ENCODE measurements at places on chromosomes 2 and 18.

DNA sequence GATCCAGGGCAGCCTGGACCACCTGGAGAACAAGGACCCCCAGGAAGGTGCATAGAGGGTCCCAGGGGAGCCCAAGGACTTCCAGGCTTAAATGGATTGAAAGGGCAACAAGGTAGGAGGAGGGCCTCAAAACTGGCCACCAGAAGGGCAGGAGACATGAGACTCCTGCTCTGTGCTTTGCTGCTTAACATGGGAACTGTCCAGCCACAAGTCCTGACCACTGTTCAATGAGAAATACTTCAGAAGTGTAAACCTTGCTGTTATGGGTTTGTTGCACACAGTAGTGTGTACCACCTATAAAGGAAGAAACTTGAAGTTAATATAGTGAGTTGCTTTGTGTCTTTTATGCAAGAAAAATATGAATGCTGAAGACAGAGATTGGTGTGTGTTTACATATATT, 44.2 kb upstream of the MFF start:
- no peak for DNase-seq

DNA sequence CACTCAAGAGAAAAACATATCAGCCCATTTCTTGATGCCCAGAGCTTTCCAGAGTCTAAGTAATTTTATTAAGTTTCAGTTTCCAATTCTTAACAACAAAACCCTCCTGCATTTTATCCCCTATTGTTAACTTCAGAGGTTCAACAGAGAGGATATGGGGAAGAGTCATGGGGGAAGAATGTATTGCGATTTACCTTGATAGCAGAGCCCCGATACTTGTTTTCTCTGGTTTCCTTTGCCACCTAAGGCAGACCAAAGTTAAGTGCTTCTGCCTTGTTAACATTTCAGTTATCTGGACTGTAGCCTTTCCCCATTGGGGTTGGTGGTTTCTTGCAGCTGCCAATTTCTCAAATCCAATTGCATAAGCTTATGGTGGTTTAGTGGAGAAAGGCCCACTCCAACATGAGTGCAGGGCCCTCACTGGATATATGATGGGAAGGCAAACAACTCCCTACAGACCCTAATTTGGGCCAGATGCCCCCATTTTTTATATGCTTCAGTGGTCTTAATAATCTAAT, 82.0 kb upstream of the ITGB6 start:
- no peak for DNase-seq

DNA sequence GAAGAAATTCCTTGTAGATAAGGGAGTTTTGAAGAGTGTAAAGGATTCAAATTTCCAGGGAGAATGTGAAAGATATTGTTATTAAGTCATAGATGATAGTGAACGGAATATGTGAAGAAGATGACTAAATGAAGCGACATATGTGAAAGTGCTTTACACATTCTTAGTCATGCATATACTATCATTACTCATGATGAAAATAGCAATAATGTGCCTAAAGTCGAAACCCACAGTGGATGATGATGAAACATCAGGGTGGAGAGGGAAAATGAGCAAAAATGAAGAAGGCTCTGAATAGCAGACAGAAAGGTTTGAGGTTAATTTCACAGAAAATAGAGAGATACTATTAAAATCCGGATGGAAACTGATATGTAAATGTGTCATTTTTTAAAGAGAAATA, 1237.1 kb downstream of the LRP1B start:
- no peak for DNase-seq

- no peak for DNase-seq
Observed at GRCh38 chr2:182821182-182821581, 45.3 kb downstream of the FRZB start.

- no peak for DNase-seq
Observed at GRCh38 chr2:164847981-164848741, 6.5 kb upstream of the COBLL1 start.

GRCh38 chr2:71786291-71787107, 333.1 kb downstream of the DYSF start:
- DNase-seq: no peak

DNA sequence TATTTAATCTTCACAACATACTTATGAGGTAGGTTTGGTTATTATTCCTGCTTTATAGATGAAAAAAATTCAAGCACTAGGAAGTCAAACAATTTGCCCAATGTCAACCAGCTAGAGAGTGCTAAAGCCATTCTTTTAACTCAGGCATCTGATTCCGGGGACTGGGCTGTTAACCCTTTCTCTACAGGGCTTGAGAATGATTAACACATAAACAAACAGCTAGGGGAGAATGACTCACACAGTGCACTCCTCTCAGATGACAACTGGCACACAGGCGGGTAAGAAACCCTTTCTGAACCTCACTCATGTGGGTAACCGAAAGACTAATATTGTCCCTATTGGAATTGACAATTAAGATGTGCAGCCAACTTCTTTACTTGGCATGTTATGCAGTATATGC, 86.3 kb upstream of the FSHR start:
- DNase-seq: no peak

DNA sequence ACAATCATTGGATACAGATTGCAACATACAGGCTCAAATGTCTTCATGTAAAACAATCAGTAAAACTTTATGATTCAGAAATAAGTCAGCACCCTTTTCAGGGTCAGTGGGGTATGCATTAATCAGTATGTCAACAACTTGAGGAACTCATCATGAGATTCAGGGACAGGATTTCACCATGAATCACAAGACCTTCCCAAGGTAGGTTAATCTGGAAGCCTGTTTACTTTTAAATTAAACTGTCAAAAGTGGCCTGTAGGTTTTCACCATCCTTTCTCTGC, 104.8 kb downstream of the SP100 start:
- DNase-seq: no peak

GRCh38 chr2:4930704-4931103, 761.5 kb upstream of the SOX11 start:
- no peak for DNase-seq

DNA sequence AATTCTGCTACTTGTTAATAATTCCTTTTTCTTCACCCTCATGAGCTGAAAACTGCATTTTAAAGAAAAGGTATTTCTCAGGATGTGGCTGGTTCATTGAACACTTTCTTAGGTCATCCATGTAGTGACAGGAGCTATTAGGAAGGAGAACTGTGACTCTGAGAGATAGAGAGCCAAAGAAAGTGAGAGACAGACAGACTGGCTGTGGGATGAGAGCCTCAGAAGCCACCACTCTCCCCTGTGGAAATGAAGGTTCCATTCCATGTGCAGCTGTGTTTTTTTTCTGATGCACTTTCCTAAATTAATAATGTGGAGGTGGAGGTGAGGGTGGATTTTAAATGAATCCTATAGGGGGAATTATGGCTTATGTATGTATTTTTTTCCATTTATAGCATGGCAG, 113.3 kb downstream of the FAM210A start:
- no peak for DNase-seq

- DNase-seq: no peak
Observed at GRCh38 chr2:75707901-75708300, 2.8 kb downstream of the GCFC2 start.

DNA sequence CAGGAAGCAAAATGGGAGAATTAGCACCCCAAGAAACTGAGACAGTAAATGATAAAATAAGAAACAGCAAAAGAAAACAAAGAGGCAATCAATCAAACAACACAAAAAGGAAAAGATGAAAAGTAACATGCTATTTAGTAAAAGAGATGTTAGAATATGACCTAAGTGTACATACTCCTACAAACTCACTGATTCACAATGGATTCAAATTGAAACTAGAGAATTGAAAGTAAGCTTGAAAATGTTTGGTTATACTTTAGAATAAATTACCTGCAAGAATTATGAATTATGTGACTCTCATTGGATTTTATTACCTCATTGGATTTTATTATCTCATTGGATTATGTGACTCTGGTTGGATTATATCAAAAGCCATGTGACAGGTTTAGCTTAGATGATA, 22.8 kb upstream of the CCNYL1 start:
- DNase-seq: no peak

DNA sequence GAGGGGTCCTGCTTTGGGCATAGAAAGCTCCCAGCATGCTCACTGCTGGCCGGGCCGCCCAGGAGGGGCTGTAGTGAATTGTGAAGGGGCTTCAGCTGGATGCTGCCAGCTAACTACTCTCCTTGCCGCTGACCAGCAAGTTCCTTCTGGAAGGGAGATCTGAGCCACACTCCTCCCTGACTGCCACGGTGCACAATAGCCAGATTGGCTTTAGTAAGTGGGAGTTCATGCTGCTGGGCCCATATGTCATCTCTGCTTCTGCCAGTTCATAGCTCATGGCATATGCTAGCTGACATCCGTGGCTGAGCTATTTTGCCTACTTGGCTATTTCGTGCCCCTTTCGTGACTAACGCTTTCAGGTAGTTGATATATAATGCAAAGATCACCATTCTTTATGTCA, 51.6 kb upstream of the ROCK2 start:
- no peak for DNase-seq

- DNase-seq: no peak
Observed at GRCh38 chr2:205988274-205988673, 97.7 kb downstream of the INO80D start.

DNA sequence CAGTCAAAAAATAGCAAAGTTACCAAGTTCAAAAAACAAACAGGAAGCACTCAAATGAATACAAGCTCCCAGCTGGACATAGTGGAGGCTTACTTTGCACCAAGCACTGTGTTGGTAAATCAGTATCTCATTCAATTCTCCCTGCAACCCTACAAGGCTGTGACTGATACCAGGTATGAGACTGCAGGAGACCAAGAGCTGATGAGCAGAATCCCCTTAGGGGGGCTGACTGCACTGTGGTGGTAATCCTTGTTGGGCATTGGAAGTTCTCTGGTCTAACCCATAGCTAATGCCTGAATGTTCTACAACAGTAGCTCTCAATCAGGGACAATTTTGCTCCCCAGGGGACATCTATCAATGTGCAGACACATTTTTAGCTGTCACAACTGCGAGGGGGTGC, 26.0 kb downstream of the CDH2 start:
- DNase-seq: no peak

DNA sequence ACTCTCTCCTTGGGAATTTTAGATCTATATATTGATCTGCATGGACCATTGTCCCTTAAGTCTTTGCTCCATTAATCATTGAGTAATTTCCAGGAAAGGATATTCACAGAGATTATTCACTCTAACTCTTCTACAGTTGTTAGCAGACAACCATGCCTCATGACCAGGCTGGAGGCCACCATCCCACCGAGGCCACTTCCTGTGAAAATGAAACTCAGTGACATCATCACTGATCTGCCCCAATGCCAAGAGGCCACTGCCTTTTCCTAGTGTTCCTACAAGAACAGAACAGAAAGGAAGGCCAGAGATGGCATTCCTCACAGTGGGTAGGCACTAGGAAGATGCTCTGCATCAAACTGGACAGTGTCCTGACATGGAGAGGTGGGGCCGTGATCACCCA, 161.3 kb downstream of the DTNA start:
- no peak for DNase-seq

GRCh38 chr2:167331636-167332232, 443.5 kb downstream of the XIRP2 start:
- no peak for DNase-seq

DNA sequence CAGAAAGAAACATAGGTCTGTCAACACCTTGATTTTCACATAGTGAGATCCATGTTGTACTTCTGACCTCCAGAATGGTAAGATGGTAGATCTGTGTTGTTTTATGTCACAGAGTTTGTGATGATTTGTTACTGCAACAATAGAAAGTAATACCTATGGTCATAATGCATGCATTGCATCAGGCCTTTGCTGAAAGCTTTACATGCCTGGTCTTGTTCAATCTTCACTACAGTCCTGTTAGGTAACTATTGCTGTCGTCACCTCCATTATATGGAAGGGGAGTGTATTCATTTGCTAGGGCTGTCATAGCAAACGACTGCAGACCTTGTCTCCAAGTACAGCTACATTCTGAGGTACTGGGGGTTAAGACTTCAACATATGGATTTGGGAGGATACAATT, 243.5 kb downstream of the ANAPC1 start:
- no peak for DNase-seq

GRCh38 chr2:20015482-20016083, 3.1 kb upstream of the MATN3 start:
- DNase-seq: no peak

DNA sequence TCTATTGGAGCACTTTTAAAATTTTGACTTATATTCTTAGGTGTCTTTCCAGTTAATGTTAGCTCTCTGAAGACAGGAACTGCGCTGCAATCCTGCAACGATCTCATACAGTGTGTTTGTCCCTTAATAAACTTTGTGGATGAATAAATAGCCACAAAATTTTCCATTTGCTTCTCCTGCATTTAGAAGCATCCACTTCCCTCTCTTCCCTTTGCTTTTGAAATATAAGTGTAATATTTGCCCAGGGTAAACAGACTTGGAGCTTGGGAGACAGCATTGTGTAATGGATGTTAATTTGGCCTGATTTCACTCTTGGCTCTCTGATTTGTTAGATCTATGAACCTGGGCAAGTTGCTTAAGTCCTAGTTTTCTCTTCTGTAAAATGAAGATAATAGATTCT, 58.2 kb upstream of the CD28 start:
- DNase-seq: no peak

- DNase-seq: no peak
Observed at GRCh38 chr2:74239346-74239745, 40.9 kb downstream of the MTHFD2 start.

DNA sequence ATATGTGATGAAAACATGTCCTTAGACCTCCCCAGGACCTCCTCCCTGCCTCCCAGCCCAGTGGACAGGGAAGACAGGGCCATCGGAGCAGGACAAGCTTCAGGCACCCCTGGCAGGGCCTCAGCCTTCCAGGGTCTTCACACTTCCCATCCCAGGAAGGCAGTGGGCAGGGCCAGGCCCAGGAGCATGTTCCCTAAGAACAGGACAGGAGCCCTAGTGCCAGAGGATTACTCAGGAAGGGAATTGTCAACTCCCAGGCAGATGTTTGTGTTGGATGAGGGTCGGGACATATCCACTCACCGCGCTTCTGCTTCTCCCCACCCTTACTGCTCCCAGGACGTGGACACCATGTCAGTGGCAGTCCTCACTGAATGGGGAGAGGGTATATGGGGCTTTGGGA, 138.9 kb downstream of the TNS1 start:
- DNase-seq: no peak

- DNase-seq: no peak
Observed at GRCh38 chr18:68484241-68484640, 230.7 kb downstream of the TMX3 start.

- no peak for DNase-seq
Observed at GRCh38 chr18:22250026-22250425, 80.6 kb downstream of the GATA6 start.

GRCh38 chr2:11967946-11968465, 221.6 kb downstream of the LPIN1 start:
- no peak for DNase-seq

GRCh38 chr2:8593243-8593642, 88.6 kb upstream of the ID2 start:
- no peak for DNase-seq

DNA sequence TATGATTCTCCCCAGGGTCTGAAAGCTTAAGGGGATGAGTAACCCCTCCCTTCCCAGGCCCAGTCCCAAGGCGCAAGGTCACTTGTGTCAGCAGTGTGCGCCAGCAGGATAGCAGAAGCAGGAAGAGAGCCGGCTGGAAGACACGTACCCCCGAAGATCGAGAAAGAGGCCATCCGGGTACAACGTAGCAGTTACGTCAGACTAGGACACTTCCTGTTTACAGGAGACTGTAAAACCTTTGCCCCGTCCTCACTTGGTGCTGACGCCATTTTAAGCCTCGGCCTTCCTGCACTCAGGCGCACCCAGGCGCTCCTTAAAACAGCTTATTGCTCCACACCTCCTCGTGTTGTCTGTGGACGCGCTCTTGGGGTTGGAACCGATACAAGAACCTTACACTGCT, 6.5 kb downstream of the CRYGB start:
- DNase-seq: no peak

Measured in stimulated activated CD4-positive, alpha-beta T cell treated with anti-CD3 and anti-CD28 coated beads, Interleukin-15, amount 100 ng/mL, for 48 hours (primary cell).